NCI-H2081 treated with DMSO at 0.1 percent for 48 hours (cell line): ENCODE measurements at places on chromosomes 4 and X.

DNA sequence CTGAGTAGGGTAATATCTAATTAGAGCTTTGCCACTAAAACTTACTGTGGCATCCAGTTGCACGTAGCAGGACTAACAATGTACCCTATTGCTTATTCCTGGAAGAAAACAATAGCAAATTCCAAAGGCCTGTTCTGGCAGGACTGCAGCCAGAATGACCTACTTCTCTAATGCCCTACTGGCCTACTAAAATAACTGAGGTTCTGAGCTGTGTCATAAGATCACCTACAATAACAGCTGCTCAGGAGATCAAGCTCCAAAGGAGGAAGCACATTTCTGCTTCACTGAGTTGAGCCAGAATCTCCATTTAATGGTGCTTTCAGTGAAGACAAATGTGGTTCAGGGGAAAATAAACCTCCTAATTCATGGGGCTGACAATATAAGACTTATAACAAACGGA, 42.2 kb upstream of the CXCL8 start:
- no peak for DNase-seq

DNA sequence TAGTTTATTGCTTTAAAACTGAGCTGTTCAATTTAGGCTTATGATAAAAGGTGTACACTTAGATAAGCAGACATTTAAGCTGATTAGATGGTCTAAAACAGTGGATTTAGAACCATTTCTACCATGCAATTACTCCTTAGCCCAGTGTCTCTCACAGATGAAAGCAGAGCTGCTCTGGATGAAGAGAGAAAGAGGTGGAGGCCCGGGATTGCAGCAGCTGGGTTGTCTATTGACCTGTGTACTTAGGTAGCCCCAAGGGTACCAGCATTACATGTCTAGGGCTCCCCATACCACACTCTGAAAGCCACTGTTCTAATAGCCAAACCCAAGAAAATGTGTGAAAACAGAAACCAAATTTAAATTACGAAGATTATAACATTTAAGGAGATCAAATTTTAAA, 86.0 kb upstream of the GIMD1 start:
- no peak for DNase-seq

- no peak for DNase-seq
These were observed 31.3 kb downstream of the SUPT20HL2 start for GRCh38 chrX:24282381-24283126.

DNA sequence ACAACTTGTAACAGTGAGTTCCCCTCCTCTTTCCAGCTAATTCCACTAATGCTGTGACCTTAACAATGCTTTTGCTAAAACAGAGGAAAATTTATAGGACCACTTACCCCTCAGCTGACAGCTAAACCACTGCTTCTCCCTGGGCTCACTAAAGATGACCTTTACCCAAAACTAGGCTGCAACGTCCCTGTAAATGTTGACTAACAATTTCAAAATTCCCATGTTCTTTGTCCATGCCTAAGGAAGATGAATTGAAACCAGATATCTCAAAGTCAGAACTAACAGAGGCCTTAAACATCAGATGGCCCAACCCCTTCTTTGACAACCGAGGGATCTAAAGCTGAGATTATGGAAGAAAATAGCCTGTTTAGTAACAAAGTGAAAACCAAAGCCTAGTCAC, 32.5 kb downstream of the AFAP1 start:
- no peak for DNase-seq

DNA sequence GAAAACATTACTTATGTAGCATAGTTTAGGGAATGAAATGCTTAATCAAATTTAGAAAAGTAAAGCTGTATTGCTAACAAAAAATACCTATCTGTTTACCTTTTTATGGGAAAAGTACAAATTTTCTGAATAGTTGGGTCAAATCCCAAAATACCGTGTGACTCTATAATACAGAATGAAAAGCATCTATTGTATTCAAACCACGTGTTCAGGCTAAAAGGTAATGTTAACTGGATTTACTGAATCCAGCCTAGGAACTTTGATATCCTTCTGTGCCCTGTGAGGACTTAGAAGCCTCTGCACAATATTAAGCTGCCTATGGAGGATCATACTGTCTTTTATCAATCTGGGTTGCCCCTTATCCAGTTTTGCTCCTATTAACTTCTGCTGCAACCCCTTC, 36.3 kb upstream of the AGA start:
- DNase-seq, result no peak

DNA sequence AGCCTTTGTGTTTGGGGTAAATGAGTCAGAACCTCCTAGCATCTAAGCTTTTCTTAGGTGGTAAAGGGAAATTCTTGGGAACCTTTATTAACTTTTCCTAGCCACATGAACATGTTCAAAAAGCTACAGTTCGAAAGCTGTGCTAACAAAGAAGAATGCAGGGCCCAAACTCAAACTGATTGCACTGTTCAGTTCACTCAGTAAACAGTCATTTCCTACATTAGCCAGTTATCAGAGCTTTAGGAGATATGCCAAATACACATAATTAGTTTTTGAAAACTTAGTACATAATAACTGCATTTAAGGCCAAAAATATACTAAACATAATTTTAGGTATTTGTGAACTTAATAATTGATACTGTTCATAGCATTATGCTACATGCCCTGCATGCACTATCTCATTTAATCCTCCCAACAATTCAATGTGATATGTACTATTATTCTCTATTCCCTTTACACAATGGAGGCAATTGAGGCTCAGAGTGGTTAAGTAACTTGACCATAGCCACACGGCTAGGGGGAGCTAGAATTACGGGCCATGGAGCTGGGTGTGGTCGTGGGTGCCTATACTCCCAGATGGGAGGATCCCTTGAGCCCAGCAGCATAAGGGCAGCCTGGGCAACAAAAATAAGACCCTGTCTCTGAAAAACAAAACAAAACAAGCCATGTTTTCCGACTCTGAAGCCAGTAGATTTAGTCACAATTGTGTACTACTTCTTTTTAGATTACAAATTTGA, 43.9 kb upstream of the PDGFRA start:
- no peak for DNase-seq

DNA sequence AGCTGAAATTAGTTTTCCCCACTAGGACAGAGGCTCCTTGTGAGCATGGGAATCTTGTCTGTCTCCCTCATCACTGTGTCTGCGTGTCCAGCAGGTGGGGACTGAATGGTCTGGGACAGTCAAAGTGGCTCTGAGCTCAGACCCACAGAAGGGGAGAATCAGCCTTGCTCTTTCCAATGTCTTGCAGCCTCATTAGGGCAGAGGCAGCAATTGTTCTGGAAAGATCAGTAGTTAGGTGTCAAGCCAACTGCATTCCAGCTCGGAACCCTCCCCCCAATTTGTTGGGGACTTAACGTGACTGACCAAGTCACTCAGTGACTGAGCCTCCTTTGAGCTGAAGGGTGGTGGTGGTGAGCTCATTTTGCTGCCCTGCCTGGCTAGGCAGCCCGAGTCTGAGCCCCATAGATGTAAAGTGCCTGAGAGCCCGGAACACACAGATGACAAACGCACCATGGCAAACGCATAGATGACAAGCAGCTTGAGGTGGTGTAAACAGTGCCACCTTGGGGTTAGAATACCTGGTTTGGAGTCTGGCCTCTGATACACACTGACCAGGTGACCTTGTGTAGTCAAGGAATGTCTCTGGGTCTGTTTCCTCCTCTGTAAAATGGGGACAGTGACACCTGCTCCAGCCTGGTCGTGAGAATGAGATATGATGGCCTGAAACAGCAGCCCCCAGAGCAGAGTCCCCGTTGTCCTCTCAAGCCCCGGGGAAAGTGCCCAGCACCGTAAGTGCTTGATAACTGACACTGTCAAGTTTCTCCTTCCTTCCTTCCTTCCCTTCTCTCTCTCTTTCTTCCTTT, 2.7 kb upstream of the SORCS2 start:
- no peak for DNase-seq
